ENCODE measurements at places on chromosomes 3 and 15.

DNA sequence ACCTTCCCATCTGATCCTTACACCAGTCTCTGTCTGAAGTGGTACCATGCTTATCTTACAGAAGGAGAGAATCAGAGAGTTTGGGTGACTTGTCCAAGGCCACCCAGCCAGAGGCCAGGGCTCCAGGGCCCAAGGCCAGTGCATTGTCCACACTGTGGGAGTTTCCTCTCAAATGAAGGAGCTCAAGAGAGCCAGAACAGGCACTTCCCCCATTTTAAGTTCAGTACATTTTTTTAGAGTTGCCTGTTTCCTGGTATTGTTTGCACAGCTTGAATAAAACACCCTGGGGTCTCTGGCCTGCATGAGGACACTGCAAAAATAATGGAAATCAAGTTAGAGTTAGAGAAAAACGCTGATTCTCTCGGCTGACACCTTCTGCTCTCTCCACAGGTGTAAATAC is 284.0 kb downstream of the SQOR start:
- no peak for DNase-seq

GRCh38 chr3:111725706-111726105 is 130.6 kb upstream of the ZBED2 start:
- DNase-seq = no peak

GRCh38 chr3:31247850-31248562 is 284.7 kb upstream of the STT3B start:
- DNase-seq = no peak

GRCh38 chr3:193859195-193859594 is 266.2 kb downstream of the OPA1 start:
- DNase-seq = no peak

GRCh38 chr15:50880651-50881114 is 27.8 kb upstream of the AP4E1 start:
- no peak for DNase-seq

- no peak for DNase-seq
Measured at GRCh38 chr15:68833700-68834331, 13.1 kb upstream of the ANP32A start.

DNA sequence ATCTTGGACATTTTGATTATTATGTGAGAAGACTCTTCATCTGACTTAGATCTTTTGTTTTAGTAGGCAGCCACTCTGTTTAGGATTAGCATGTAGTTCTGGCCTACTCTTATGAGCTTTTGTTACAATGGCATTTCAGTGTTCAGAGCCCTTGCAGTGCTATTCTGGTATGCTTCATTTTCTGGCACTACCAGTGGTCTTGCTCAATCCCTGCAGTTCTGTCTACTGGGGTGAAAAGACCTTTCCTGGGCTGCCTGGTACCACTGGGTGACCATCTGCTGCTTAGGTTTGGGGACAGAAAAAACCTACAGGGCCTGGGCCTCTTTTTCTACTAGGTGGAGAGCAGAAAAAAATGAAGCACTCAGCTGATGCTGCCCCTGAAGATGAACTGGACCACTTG is 42.5 kb downstream of the IL16 start:
- no peak for DNase-seq

DNA sequence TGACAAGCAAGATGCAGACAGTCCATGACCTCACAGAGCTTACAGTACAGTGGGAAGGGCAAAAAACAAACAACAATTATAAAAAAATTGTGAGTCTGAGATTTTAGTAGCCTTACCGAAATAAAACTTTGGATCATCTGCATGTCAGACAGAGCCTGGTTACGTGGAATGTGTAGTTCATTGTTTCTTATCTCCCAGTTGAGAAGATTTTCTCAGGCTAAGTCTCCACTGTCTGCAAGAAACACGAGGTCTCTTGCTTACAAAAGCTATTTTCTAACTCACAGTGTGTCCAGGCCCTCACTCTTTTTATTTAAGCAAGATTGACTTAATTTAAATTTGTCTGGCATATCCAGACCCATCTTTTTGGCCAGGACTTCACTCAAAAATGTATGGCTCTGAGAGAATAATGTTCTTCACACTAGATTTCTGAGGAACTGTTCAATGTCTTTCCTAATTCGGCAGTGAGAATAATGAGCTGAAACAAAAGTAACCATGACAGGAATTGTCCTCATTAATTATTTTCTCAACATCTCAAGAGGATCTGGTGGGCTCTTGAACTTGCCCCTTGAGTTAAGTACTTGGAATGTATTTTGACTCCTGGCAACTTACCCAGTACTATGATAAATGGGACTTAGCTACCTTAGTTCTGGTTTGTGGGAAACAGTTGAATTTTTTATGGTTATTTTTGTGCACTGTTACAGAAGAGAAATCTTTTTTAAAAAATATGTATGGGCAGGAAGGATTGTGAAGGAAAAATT is 265.1 kb upstream of the COL8A1 start:
- DNase-seq = no peak

- DNase-seq = no peak
Measured at GRCh38 chr3:159416856-159417255, 571.8 kb upstream of the IL12A start.

DNA sequence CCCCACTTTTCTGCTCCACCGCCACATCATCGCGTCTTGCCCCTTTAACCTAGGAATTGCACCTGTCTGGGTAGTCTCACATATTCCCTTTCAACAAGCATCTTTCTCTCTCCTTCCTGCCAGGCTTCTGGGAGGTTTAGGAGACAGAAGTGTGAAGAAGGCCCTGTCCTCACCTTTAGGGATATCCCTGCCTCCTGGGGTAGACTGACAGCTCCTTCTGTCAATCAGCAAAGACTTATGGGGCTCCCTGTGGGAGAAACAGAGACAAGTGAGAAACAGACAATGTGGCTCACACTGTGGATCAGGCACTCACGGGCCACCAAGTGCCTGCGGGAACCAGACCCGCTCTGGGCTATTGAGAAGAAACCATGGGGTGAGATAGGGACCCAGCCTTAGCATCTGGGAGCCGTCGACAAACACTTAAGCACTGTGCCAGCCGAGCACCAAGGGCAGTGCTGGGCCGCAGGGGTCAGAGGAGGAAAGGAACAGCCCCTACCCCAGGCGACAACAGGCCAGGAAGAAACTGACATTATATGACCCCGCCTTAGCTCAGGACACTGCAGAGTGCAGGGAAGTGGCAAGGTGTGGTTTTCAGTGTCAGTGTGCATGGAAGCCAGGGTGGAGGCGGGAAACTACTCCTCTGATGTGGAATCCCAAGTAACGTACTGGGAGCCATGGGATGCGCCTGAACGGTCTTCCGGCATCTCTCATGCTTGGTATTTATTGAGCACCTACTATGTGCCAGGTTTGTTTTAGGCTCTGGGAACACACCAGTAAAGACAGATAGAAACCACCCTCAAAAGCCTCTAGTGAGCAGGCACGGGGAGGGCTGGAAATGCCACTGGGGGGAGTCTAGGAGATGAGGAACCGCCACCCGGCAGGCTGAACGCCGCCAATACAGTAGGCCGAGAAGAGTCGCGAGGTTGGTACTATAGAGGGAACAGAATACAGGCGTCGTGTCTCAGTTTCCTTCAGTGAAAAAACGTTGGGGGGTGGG is 1.8 kb downstream of the EFCC1 start:
- DNase-seq = no peak

GRCh38 chr15:71055461-71055860 is 59.8 kb upstream of the THSD4 start:
- no peak for DNase-seq

GRCh38 chr3:165011557-165011956 is 66.7 kb downstream of the SI start:
- DNase-seq = no peak

- no peak for DNase-seq
Measured at GRCh38 chr15:70795311-70795665, 31.9 kb upstream of the UACA start.

DNA sequence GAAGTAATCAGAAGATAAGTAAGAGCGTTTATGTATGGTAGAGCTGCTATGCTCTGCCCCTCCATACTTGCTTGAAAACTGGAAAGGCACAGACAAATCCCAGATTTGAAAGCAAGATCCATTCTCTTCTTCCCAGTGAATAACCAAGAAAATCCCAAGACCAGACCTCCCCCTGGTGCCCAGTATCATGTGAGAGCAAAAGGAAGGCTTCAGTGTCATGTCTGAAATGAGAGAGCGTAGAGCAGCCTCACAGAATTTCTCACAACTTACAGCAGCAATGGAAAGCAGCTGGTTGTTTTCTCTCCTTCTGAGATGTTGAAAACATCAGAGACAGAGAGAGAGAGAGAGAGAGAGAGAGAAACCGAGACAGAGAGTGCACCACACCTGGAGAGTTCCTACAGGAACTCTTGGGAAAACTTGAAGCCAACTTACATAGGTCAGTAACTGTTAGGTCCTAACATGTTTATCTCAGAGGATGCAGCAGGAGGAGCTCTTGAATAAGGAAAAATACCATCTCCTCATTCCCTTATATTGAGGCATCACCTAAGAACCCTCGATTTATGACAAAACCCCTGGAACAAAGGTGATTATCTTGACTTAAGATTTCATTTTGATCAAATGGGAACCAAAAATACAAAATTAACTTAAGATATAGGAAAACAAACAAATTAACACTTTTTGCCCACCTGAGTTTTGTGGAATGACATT is 273.3 kb downstream of the NSUN3 start:
- no peak for DNase-seq

DNA sequence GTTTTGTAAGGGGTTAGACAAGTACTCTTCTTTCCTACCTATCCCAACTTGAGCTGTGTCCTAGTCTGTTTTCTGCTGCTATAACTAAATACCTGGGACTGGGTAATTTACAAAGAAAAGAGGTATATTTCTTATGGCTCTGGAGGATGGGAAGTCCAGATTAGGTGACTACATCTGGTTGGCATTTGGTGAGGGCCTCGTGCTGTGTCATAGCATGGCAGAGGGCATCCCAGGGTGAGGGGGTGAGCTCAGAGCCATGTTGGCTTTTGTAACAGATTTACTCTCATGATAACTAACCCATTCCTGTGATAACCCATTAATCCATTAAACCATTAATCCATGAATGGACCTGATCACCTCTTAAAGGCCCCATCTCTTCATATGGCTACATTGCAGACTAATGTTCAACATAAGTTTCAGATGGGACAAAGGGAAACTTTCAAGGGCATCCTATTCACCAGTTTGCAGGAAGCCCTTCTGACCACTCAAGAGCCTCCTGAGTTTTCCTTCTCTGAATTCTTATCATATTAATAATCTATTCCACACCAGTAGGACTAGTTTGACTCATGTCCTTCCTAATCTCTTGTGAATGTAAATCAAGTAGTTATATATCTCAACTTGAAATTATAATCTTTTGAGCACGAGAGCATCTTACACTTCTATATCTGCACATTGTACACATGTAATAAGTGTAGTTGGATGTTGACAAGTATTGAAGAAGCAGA is 185.7 kb upstream of the ZPLD1 start:
- DNase-seq = no peak

DNA sequence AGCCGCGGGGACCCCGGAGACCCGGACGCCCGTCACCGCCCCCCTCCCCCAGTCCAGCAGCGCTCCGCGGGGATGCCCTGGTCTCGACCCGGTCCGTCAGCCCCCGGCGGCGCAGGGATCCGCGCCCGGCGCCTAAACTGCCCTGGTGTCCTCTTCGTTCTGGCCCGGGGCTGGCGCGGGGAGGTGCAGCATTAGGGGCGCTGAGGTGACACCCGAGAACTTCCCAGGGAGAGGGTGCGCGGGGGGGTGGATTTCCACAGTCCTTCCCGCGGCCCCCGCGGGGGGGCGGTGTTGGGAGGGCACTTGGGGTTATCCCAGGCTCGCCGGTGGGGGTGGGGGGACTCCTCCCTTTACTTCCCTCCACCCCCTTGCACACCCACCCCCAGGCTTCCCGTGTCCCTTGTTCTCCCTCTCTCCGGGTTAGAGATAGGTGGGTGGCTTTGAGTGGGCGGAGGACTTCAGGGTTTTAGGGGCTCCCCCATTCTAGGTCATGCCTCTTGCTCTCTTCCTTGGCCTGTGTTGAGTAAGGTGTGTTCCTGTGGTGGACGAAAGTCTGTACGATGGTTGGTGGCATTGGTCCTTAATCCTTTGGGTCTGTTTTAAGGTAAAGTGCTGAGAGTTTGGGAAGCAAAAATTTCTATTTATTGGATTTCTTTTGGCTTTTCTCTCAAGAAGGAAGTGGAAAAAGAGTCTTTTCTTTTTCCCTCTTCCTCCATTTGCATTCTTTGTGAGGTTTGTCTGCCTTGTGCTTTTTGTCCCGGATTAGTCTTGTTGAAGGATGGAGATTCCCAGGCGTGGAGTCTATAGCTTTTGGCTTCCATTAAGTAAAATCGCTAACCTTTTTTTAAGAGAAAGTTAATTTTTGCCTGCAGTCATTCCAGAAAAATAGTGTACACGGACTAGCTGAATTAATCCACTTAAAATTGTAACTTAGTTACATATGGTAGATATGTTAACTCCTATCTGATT is 811 bp downstream of the SKIL start:
- DNase-seq = peak; percentile 65

DNA sequence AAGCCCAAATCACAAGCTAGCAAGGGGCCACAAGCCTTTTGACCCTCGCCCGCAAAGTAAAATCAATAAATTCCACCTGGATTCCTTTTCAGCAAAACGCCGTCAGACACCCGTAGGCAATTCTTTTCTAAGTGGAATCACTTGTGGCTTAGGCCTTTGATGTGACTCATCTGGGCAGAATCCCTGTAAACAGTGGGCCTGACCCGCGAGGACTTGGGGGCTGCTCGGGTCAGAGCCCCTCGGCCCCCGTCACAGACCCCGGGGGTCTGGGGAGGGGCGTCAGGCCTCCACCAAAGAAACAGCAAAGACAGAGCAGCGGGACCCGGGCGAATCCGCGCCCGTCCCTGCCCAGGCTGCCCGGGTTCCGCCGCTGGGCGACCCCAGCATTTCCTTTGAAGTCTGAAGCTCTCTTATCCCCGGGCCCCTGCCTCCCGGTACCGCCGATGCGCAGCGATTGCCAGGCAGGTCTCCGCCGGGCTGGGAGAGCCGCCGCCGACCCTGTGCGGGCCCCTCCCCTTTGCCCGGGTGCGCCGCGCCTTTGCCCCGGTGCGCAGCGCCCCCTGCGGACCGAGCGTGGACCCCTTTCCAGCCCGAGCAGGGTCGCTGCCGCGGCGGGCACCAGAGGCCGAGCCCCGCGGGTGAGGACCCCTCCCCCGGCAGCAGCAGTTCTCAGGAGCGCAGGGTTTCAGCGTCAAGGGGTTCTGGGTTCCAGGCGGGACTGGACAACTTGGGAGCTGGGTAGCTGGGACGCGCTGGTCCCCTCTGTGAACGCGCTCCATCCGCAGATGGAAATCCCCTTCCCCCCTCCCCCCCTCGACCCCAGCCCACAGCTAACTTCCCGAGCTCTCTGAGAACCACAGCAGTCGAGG is 178.3 kb downstream of the UACA start:
- DNase-seq = peak; percentile 27

- no peak for DNase-seq
Measured at GRCh38 chr3:34301313-34301712, 502.9 kb downstream of the PDCD6IP start.

GRCh38 chr3:112685956-112686799 is 45.2 kb upstream of the CCDC80 start:
- no peak for DNase-seq

GRCh38 chr3:126414406-126414805 is 19.7 kb downstream of the CFAP100 start:
- no peak for DNase-seq

All from activated T-helper 1 cell treated with Interleukin-2 at 50 U/mL for 16 hours (primary cell).